T-helper 2 cell (primary cell): ENCODE measurements at places on chromosomes 16 and 17.

GRCh38 chr17:78437508-78438169 is 59.2 kb downstream of the PGS1 start:
- DNase-seq = no peak

DNA sequence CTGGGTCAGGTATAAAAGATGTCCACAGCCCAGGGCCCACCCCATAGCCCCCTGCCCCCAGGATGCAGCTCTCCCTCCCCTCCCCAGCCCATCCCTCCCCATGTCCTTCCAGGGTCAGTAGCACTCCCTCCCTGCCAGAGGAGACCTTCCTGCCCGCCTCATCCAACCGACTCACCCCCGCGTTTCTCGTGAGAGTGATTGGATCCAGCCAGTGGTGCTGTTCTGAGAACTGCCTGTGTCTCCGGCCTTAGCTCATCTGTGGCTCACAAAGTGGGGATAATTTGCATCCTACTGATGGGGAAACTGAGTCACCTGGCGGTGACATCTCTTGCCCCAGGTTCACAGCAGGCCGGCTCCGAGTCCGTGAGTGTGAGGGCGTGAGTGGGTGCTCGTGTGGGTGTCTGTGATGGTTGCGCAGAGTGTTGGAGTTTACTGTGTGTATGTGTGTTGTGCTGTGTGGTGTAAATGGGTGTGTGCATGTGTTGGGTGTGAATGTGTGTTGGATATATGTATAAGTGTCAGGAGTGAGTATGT is 90.7 kb upstream of the GSE1 start:
- no peak for DNase-seq

GRCh38 chr16:28191364-28191960 is 20.3 kb downstream of the XPO6 start:
- no peak for DNase-seq

- DNase-seq = no peak
These were observed 131.1 kb downstream of the ENGASE start for GRCh38 chr17:79205688-79206205.

GRCh38 chr17:9240659-9241370 is 219.5 kb downstream of the NTN1 start:
- no peak for DNase-seq

- DNase-seq = no peak
These were observed at the start of gene SLC5A11 for GRCh38 chr16:24845726-24846547. Gene SLC5A11, plus strand, starts transcription at chr16:24845963. Its CDS starts 12,681 bp downstream, at chr16:24858644.

GRCh38 chr17:3994221-3994576 is 30.0 kb upstream of the ATP2A3 start:
- no peak for DNase-seq

DNA sequence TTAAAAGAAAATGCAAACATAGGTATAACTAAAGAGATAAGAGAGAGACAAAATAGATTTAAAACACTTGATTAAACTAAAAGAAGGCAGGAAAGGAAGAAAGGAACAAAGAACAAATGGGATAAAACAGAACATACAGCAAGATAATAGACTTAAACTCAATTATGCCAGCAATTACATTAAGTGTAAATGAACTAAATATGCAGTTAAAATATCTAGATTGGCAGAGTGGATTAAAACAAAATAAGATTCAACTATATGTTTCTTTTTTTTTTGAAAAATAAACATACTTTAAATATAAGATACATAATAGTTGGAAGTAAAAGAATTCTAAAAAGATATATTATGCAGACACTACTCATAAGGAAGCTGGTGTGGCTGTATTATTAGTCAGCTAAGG is 9.7 kb upstream of the CFAP20 start:
- no peak for DNase-seq

GRCh38 chr16:66406534-66407221 is 20.4 kb upstream of the BEAN1 start:
- DNase-seq = peak; percentile 81

DNA sequence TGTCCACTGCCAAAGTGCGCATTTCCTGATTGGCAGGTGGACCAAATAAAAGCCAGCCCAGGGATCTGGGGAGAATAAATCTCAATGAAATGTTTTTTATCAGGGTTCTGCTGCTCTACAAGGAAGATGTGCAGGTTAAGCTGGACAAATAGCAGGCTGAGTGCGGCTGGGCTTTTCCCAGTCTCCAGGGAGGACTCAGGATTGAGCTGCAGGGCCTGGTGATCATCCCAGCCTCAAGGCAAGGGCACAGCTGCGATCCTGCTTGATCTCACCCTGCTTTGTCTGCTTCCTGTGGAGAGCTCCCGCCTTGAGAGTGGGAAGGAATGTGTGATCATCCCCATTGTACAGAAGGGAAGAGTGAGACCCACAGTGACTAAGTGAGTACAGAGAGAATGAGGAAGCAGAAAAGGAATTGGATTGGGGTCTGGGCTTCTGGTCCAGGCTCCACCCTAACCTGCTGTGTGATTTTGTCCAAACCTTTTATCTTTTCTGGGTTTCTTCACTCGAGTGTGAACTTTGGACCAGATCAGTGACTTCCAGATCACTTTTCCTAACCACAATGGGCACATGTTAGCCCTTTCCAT is 75.3 kb upstream of the CRHR1 start:
- DNase-seq = no peak

GRCh38 chr16:70402916-70403659 is 35.8 kb downstream of the ST3GAL2 start:
- no peak for DNase-seq
